ENCODE measurements at places on chromosomes 13 and 19. TPM values are rescaled to one million over a fixed set of nuclear protein-coding genes. Genes with fewer than 3 reads are reported as not detected.

The PGLYRP1 gene
- not detected for total RNA-seq

The PABPC3 gene
- 0.12 TPM for total RNA-seq

The CCDC194 gene
- 0.40 TPM for total RNA-seq

The GPR12 gene
- not detected for total RNA-seq

The LIN7B gene
- 13.0 TPM for total RNA-seq

The CATSPERD gene
- not detected for total RNA-seq

The ZNF71 gene
- 4.8 TPM for total RNA-seq

Data from aortic smooth muscle cell (primary cell).